ENCODE measurements at places on chromosomes 7 and 10.

GRCh38 chr10:96758423-96758822 lies 38.1 kb upstream of the PIK3AP1 start:
- no peak for DNase-seq

DNA sequence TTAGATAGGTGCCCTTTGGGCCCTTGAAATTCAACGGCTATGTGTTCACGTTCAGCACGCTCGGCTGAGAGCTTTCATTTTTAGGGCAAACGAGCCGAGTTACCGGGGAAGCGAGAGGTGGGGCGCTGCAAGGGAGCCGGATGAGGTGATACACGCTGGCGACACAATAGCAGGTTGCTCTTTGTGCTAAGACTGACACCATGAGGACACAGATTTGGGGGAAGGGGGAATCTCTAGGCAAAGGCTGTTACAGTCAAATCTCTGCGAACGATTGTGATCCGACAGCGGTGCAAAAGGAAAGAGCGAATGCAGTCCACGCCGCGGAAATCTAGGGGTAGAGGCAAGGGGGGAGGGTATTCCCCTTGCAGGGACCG lies 667 bp downstream of the KLLN start:
- DNase-seq, result no peak

- no peak for DNase-seq
Observed at GRCh38 chr10:63713191-63714144, 192.3 kb downstream of the REEP3 start.

GRCh38 chr7:27442455-27442854 lies 199.9 kb downstream of the EVX1 start:
- DNase-seq, result no peak

DNA sequence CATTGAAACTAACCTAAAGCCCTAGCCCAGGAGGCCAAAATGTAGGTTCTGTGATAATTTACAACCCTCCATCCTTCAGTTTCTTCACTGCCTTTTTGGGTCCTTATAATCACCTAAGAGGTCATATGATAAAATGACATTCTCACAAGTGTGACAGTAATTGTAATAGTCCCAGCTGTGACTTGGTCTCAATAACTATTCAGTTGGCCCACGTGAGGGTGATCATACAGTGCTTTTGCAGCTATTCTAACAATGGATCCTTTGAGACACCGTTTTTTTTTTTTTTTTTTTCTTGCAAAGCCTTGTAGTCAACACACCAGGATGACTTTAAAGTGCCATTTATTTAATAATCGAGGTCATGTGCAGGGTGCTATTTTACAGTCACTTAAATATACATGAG lies 760.0 kb downstream of the PHTF2 start:
- DNase-seq, result no peak

GRCh38 chr7:14191686-14192098 lies 202.2 kb upstream of the ETV1 start:
- DNase-seq, result no peak

- no peak for DNase-seq
Observed at GRCh38 chr10:75187961-75188426, 22.6 kb upstream of the VDAC2 start.

DNA sequence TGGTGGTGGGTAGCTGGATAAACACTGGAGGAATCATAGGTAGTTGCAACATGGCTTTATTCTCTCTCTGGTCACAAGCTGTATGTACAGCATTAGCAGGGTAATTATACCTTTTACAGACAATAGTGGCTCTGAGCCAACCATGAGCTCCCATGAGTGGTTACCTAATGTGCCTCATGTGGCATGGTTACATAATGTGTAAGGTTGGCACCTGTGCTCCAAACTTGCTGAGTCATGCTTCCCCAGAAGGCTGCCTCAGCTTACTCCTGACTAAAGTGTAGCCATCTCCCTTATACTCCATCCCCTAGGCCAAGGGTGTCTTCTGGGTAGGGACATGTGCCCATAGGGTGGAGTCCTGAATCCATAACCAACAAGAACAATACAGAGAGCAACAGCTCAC lies 345.3 kb upstream of the SEMA3C start:
- no peak for DNase-seq

DNA sequence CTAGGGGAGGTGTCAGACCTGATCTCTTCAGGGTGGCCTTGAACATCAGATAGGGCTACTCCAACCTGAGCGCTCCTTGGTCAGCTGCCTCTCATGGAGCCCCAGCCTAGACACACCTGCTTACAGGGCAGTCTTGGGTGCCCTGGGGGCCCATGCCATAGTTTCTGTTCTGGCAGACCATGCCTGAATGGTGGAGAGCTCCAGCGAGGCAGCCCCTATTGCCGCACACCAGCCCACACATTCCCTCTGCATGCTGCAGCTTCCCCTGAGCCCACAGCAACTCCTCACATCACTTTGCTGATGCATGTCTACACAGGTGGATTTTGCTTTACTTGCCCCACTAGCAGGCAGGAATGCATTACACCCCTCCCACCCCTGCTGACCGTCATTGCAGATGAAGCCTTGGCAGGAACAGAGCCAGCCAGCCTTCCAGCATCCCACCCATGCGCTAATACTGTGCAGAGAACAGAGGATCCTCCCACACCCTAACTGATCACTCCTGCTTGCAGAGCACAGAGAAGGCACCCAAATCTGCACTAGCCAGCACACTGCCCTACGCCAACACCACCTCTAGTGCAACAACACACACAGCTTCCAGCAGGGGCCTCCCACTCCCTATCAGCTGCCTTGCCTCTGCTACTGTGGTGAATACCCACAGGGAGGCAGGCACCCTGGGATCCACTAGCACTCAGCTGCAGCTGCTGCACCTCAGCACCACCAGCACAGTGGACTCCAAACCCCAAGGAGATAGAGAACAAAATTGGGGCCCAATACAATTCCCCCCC lies 43.0 kb upstream of the GRM3 start:
- no peak for DNase-seq

DNA sequence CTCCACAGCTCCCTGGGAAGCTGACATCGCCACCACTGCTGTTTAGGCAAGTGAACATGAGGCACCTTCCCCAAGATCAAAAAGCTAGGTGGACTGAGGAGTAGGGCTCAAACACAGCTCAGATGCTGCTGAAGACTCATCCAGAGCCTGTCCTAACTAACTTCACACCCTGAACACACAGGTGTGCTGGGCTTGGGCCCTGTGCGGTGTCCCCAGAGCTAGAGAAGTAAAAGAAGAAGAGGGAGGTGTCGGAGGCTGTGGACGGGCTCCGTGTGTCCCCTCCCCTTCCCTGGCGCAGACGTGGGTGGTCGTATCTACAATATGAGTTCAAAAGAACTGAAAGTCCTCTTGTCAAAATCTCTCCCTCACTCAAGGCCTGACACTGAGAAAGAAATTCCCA lies 373.4 kb upstream of the MGMT start:
- no peak for DNase-seq

DNA sequence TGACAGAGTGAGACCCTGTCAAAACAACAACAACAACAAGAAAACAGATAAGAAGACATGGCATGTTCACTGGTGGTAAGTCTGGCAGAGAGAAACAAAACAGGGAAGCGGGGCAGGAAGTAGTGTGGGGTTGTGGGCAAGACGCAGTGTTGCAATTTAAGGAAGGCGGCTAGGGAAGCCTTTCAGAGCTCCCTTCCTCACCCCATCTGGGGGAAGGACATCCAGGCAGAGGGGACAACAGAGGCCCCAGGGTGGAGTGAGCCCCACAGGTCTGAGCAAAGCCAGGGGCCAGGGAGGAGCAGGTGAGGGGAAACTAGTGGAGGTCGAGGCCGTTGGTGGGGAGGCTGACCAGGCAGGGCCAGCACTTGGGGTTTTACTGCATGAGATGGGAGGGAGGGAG lies 16.8 kb downstream of the LAT2 start:
- no peak for DNase-seq

- no peak for DNase-seq
Observed at GRCh38 chr7:130649004-130649790, 19.4 kb downstream of the COPG2 start.

DNA sequence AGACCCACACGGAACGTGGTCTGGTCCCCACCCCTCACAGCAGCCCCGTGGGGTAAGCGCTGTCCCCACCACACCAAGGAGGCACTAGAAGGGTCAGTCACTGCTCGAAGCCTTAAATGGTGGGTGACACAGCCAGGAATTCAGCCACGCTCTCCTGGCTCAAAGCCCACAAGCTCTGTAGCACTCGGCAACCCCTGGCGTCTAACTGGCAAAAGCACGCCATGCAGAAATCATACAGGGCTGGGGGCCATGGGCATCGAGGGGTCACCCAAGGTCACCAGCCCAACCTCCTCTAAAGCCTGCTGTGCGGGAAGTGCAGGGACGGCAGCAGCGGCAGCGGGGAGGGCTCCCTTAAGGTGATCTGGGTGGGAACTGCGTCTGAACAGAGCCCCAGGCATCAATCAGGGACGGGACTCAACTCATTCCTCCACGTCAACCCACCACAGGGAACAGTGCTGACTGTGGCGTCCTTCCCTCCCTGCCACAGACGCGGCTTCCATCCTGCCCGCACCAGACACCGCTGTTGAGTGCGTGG lies 7.8 kb downstream of the GPER1 start:
- no peak for DNase-seq

DNA sequence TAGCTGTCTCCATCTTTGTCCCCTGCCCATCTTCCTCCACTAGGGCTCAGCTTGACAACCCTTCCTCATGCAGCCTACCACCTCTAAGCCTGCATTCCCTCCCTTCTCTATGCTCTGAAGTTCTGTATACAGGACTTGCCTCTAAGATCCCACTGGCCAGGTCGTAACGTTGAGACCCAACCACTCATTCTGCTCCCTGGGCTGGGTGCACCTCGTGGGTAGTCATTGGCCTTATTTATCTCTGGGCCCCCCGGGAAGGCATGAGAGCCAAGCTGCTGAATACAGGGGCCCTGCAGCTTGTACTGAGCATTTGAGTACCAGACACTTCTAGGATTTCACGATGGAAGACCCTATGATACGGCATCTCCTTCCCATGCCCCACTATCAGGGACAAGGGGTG lies 31.2 kb downstream of the MYL10 start:
- no peak for DNase-seq

GRCh38 chr7:83934118-83934734 lies 260.4 kb downstream of the SEMA3A start:
- DNase-seq, result no peak

- no peak for DNase-seq
Observed at GRCh38 chr10:38127812-38128211, 33.7 kb downstream of the ZNF37A start.

Measured in epithelial cell of proximal tubule (primary cell).